Gastrocnemius medialis (tissue), 4 donors: ENCODE measurements at places on chromosomes 16 and 17.

DNA sequence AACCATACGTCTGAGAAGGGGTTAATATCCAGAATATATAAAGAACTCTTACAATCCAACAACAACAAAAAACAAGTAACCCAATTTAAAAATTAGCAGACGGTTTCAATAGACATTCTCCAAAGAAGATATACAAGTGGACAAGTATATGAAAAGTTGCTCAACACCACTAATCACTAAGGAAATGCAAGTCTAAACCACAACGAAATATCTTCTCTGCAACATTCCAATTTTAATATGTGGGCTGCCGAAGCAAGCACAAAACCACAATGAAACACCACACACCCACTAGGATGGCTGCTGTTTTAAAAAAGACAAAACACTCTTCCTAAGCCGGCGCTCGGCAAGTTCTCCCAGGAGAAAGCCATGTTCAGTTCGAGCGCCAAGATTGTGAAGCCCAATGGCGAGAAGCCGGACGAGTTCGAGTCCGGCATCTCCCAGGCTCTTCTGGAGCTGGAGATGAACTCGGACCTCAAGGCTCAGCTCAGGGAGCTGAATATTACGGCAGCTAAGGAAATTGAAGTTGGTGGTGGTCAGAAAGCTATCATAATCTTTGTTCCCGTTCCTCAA is 5.9 kb upstream of the SLC13A2 start:
- no peak for DNase-seq
- no peaks in the 10 kb centered on the region for H3K4me1 ChIP-seq
- no peak overlapping the region for H3K27ac ChIP-seq

DNA sequence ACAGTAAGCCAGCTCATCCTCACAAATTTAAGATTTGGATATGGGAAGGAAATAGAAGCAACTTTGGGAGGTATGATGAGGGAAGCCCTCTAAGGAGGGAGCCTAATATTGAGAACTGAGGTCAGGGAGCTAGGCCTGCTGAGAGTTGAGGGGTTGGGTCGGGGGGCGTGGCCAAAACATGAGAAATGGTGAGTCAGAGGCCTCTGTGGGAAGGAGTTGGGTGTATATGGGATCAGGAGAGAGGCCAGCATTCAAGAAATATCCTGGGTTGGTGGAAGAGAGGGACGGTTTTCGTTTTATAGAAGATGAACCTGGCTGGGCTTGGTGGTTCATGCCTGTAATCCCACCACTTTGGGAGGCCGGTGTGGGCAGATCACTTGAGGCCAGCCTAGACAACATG is 48.4 kb downstream of the CLEC16A start:
- H3K27me3 ChIP-seq = no peaks in the 10 kb centered on the region
- no peaks in the 10 kb centered on the region for H3K4me1 ChIP-seq
- H3K4me3 ChIP-seq = no peak overlapping the region
- no peak overlapping the region for H3K27ac ChIP-seq
- no peaks in the 10 kb centered on the region for H3K36me3 ChIP-seq

- peak overlapping the region; percentile 63 for H3K4me3 ChIP-seq
- no peaks in the 10 kb centered on the region for H3K36me3 ChIP-seq
- H3K4me1 ChIP-seq = peaks cover 21% of the 10 kb centered on the region
Observed at GRCh38 chr16:50665128-50665878, 15.8 kb downstream of the SNX20 start.

DNA sequence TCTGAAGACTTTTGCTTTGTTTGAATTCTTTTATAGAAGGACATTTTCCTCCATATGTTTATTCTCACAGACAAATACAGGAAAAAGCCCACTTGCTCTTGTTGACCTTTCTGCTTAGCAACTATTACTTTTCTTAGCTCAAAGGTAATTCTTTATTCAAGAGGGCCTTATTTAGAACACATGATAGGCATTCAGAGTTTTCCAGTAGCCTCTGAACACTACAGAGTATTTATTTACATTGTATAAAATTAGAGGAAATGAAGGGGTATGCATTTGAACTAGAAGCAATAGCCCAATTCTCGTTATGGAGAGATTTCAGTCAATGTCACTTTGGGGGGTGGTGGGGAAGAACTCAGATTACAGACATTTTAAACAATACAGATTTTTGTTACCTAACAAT is 581.7 kb downstream of the KCNJ2 start:
- no peak overlapping the region for H3K4me3 ChIP-seq
- DNase-seq = no peak
- no peaks in the 10 kb centered on the region for H3K27me3 ChIP-seq
- no peaks in the 10 kb centered on the region for H3K36me3 ChIP-seq
- H3K27ac ChIP-seq = no peak overlapping the region

DNA sequence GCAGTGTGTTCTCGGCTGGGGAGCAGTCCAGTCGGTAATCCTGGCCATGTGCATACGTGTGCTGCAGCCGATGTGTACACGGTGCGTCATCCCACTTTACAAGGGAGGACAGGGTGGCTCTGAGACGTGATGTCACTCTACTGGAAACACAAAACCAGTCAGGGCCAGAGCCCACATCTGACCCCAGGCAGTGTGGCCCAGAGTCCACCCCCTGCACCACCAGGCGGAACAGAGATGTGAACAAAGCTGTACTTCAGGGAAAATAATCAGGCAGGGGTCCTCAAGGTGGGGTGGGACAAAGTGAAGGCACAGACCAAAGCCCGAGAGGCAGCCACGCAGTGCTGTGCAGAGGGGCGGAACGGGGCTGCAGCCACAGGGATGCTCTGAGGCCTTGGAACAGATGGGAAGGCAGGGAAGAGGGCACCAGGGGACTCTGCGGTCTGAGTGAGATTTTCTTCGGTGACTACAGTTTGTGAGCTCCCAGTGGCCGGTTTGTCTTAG is 181.5 kb downstream of the ZNF423 start:
- no peaks in the 10 kb centered on the region for H3K27me3 ChIP-seq
- no peak overlapping the region for H3K27ac ChIP-seq
- H3K4me3 ChIP-seq = no peak overlapping the region
- DNase-seq = no peak

DNA sequence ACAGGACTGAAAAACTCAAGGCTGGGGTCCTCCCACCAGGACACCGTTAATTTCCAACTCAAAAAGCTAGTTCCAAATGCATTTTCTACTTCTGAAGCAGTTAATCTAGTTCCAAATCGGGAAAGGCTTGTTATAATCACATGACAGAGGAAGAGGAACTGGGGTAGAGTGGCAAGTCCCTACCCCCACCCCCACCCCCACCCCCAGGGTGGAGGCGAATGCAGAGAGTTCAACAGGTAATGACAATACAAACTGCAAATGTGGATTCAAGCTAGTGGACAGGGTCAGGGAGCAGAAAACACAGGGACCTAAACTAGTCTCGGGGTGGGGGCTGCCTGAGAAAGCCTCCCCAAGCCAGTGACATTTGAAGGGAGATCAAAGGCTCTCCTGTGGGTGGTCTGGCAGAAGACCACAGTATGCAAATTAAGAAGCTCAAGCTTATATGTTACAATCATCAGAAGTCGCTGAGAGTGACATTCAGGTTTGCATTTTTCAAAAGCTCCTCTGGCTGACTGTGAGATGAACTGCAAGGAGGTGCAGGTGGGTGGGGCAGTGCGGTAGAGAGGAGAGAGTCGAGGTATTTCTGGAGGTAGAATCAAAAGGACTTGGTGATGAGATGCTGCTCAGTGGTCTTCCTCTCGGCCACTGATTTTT is 56.4 kb upstream of the SLC25A19 start:
- H3K4me1 ChIP-seq = peaks cover 39% of the 10 kb centered on the region
- no peak for DNase-seq
- no peaks in the 10 kb centered on the region for H3K27me3 ChIP-seq
- no peak overlapping the region for H3K27ac ChIP-seq
- H3K36me3 ChIP-seq = no peaks in the 10 kb centered on the region
- no peak overlapping the region for H3K4me3 ChIP-seq

DNA sequence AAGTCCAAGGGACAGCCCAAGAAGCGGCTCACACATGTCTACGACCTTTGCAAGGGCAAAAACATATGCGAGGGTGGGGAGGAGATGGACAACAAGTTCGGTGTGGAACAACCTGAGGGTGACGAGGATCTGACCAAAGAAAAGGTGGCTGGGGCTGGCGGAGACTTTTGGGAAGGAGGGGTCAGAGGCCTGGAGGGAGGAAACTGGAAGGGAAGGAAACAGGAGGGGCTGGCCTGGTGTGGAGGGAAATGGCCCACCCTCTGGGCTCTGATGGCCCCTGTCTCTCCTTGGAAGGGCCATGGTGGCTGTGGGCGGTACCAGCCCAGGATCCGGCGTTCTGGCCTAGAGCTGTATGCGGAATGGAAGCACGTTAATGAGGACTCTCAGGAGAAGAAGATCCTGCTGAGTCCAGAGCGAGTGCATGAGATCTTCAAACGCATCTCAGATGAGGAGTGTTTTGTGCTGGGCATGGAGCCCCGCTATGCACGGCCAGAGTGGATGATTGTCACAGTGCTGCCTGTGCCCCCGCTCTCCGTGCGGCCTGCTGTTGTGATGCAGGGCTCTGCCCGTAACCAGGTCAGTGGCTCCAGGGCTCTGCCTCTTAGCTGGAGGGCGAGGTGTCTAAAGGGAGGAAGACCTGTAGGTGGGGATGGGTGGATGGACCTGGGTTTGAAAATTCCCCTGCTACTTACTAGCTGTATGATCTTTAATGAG is 12.5 kb downstream of the POLR2A start:
- H3K4me1 ChIP-seq = peaks cover 3% of the 10 kb centered on the region
- no peak overlapping the region for H3K27ac ChIP-seq
- H3K4me3 ChIP-seq = no peak overlapping the region

GRCh38 chr16:53502331-53503269 is at the start of gene AKTIP:
AKTIP (minus strand) TSS chr16:53503209; CDS start chr16:53500259, 2,950 bp downstream.
- peak; percentile 66 for DNase-seq
- peaks cover 34% of the 10 kb centered on the region for H3K4me1 ChIP-seq
- H3K27ac ChIP-seq = peak within 1 kb of the TSS; percentile 96
- H3K36me3 ChIP-seq = no peaks in the 10 kb centered on the region

GRCh38 chr17:8753976-8754440 is 4.3 kb downstream of the SPDYE4 start:
- no peaks in the 10 kb centered on the region for H3K4me1 ChIP-seq
- DNase-seq = no peak
- H3K27ac ChIP-seq = no peak overlapping the region
- H3K4me3 ChIP-seq = no peak overlapping the region

GRCh38 chr17:22517716-22518115 is 825.4 kb downstream of the KCNJ18 start:
- no peaks in the 10 kb centered on the region for H3K27me3 ChIP-seq
- no peak overlapping the region for H3K27ac ChIP-seq
- no peaks in the 10 kb centered on the region for H3K36me3 ChIP-seq
- H3K4me3 ChIP-seq = no peak overlapping the region

- H3K27ac ChIP-seq = no peak overlapping the region
- no peak overlapping the region for H3K4me3 ChIP-seq
- H3K36me3 ChIP-seq = no peaks in the 10 kb centered on the region
- DNase-seq = no peak
Observed at GRCh38 chr17:50663812-50664374, 29.2 kb downstream of the ABCC3 start.

GRCh38 chr17:81909966-81910839 is 996 bp downstream of the PCYT2 start:
- peaks cover 30% of the 10 kb centered on the region for H3K36me3 ChIP-seq
- peaks cover 27% of the 10 kb centered on the region for H3K4me1 ChIP-seq
- H3K27ac ChIP-seq = peak overlapping the region; percentile 69
- peak overlapping the region; percentile 65 for H3K4me3 ChIP-seq
- no peaks in the 10 kb centered on the region for H3K27me3 ChIP-seq
- no peak for DNase-seq

- H3K36me3 ChIP-seq = no peaks in the 10 kb centered on the region
- H3K27ac ChIP-seq = no peak overlapping the region
- H3K4me3 ChIP-seq = no peak overlapping the region
- no peaks in the 10 kb centered on the region for H3K4me1 ChIP-seq
Observed at GRCh38 chr16:28019218-28019617, 44.3 kb downstream of the GSG1L start.

- no peak overlapping the region for H3K27ac ChIP-seq
- H3K36me3 ChIP-seq = no peaks in the 10 kb centered on the region
- no peak overlapping the region for H3K4me3 ChIP-seq
- H3K27me3 ChIP-seq = no peaks in the 10 kb centered on the region
- peaks cover 35% of the 10 kb centered on the region for H3K4me1 ChIP-seq
Observed at GRCh38 chr17:65564793-65565192, 3.3 kb upstream of the AXIN2 start.

- H3K4me3 ChIP-seq = no peak overlapping the region
- no peak for DNase-seq
- no peak overlapping the region for H3K27ac ChIP-seq
- H3K27me3 ChIP-seq = no peaks in the 10 kb centered on the region
Observed at GRCh38 chr16:1441391-1441829, 2.9 kb downstream of the CCDC154 start.

DNA sequence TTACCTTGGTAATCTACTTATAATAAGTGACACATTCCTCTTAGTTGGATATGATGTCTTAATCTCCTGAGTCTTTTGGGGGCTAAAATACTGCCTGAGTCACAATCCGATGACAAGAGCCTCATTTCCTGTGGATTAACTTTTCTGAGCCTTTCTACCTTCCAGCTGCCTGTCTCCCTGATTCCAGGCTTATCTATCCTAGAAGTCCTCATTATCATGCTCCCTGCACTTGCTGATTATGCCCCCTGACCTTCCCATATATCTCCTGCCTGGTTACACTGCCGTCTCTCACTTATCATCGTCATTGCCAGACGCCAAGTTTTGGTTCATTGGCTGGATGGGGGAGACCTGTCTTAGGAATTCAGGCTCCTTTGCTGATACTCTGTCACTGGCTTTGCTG is 727.4 kb upstream of the CA10 start:
- no peaks in the 10 kb centered on the region for H3K27me3 ChIP-seq
- H3K27ac ChIP-seq = no peak overlapping the region
- no peaks in the 10 kb centered on the region for H3K4me1 ChIP-seq
- DNase-seq = no peak

DNA sequence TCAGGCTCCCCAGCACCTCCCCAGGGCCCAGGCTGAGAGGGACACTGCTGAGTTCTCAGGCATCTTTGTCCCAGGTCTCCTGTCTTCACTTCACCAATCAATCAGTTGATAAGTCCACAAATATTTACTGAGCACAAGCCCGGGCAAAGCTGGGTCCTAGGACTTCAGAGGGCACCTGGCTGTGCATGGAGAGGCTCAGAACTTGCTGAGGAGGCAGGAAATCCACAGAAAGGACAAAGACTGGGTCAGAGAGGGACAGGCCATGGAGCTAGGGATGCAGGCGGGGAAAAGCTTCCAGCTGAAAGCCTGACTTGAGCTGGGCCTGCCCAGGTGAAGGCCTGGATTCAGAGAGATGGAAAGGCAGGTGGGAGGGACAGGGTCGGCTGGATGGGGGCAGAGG is 33.2 kb upstream of the C1QL1 start:
- H3K27ac ChIP-seq = no peak overlapping the region
- H3K36me3 ChIP-seq = no peaks in the 10 kb centered on the region
- H3K4me3 ChIP-seq = no peak overlapping the region
- no peaks in the 10 kb centered on the region for H3K27me3 ChIP-seq
